Activated CD4-positive, alpha-beta T cell treated with anti-CD3 and anti-CD28 coated beads, Interleukin-2, Interleukin-6, amounts not matched to agents 100 ng/mL and 50 ng/mL, durations not matched to agents 16 hours and 8 hours (primary cell): ENCODE measurements at places on chromosomes 7 and 10.

DNA sequence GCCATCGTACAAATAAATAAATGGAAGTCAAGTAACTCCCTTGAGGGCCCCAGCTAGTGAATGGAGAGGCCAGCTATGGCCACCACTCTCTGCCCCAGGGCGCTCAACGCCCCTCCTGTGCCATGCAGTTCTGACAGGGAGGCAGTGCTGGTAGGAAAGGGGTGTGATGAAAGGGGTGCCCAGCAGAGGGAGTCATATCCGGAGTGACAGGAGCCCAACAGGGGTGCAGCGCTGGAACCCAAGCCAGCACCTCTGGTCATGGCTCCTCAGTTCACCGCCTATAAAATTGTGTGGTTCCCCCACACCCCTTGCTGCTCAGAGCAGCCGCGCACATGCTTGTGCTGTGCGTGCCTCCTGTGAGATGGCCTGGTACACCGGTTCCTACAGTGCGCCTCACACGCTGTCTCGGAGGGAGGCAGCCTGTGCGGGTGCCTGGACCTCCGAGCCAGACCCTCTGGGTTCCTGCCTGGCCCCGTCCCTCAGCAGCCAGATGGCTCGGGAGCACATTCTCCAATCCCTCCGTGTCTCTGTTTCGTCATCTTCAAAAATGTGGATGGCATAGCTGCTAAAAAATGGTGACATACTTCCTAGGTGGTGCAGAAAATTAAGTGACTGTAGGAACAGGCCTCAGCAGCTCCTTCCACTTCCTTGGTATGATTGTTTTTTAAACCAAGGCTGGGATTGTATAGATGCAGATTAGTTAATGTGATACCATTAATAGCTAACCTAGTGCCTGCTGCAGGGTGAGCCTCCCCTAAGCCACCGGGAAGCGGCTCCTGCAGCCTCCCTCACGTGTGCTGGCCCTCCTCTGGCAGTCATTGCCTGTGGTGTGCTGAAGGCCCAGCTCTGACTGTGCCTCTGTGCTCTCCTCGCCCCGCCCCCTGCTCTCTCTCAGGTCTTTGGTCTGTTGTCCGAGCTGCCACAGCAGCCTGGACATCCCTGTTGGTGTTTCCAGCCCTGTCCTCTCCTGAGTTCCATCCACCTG is 125.8 kb downstream of the EGFR start:
- DNase-seq, result peak; percentile 32

DNA sequence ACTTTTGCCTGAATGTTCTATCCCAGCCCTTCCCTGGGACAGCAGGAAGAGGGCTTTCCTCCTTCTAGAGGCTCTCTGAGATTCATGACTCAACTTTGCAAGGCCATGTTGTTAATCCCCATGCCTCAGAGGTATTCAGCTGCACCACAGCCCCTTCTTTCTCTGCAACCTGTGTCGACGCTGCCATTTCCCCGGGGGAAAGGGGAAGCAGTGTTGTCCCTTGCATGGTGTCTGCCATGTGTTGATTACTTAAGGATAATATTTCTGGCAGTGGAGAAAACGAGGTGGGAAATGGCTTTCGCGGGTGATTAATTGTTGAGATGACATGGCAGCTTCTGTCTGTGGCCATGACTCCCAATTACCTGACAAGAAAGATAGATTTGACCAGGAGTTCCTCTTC is 133.1 kb downstream of the SORCS3 start:
- no peak for DNase-seq

DNA sequence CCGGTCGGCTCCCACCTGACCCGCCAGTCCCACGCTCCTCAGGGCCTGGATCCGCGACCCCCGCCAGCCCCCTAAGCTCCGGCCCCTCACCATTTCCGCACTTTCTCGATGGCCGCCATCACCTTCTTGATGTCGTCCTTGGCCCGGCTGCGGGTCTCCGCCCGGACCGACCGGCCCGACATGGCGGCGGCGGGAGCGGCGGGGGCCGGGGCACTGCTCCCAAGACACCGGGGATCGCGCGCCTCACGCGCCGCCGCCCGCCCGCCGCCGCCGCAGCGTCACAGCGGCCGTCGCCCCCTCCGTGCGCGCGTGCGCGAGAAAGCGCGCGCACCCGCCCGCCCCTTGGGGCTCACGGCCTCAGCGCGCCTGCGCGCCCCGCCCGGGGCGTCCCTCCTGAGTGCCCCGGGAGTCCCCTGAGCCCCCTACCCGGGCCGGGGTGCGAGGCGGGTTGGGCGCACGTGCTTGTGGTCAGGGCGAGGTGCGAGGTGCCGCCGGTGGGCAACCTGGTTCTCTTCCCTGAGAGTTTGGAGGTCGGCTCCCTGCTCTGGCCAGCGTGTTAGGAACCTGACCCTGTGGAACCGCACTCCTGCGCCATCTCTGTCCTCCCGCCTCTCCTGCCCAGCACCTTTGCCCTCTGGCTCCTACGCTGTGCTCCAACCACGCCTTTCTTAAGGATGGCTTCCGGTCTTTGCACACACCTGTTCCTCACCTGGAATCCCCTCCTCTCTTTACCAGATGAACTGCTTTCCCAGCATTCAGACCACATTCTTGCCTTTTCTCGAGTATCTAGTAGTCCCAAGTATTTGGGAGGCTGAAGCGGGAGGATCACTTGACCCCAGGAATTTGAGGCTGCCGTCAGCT is at the start of gene BCL7B:
Gene BCL7B (minus strand): TSS at position 294 of the 861 bp plus-strand sequence. CDS start 112 bp downstream, at position 182.
- peak; percentile 82 for DNase-seq

GRCh38 chr10:102644066-102644645 is at the start of gene TRIM8:
TRIM8 (plus strand) TSS chr10:102644479; CDS start chr10:102644618, 139 bp downstream.
- DNase-seq, result peak; percentile 70

- no peak for DNase-seq
These were observed 61.4 kb downstream of the AASS start for GRCh38 chr7:122082670-122083069.

- no peak for DNase-seq
These were observed 10.7 kb upstream of the KPNA7 start for GRCh38 chr7:99218406-99219184.

DNA sequence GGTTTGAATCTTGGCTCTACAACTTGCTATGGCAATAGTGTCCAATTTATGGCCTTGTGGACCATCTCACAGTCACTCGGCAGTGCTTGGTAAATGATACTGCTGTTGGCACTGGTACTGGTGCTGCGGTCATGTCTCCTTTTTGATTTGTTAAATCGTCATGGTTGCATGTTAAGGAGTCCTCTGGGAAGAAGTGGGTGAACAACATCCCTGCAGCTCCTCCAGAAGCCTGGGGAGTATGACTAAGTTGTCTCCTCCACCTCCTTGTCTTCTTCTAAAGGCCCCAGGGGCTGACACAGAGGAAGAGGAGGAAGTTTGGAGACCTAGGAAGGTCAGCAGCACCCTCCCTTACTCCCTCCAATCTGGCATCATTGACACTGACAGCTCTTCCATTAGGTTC is 8.5 kb downstream of the ITPRIP start:
- DNase-seq, result no peak

- no peak for DNase-seq
These were observed 113.8 kb upstream of the ITGB1 start for GRCh38 chr10:33071857-33072256.

DNA sequence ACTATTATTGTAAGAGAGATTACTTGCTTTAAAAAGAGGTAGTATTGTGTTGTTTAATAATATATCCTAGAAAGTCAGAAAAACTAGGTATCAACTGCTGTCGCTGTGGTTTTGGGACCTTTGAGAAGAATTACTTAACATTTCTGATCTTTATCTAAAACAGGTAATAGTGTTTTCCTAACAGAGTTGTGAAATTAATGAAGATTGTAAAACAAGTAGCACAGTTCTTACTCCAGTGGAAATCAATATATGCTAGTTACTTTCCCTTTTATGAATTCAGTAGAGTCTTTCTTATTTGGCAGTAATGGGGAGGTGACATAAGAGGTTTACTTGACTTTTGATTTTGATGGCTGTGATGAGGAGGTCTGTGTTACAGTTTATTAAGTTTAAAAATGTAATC is 58.1 kb downstream of the KIF20B start:
- no peak for DNase-seq

- DNase-seq, result no peak
These were observed 22.1 kb upstream of the C10orf105 start for GRCh38 chr10:71741671-71742070.

DNA sequence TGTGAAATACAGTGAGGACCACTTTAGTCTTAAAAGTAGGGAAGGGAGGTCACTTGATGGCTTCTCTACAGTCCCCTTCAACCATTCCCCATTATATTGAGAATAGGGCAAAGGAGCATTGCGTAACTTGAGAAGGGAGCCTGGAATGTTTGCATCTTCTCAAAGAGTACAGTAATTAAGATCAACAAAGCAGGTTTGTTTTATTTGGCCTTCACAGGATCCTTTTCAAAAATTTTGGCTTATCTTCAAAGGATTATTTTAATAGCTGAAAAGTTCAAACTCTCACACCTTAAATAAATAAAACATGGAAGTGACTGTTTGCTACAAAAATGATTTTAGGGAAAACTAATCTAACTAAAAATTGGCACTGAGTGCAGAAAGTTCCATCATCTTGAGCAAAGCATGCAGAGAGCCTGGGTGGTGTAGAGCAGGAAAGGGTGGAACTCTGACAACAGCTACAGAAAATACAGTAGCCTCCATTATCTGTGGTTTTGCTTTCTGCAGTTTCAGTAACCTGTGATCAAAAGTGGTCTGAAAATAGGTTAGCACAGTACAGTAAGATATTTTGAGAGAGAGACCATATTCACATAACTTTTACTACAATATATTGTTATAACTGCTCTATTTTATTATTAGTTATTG is 214.0 kb downstream of the MDFIC start:
- no peak for DNase-seq

- DNase-seq, result no peak
These were observed 35.5 kb upstream of the CABCOCO1 start for GRCh38 chr10:61627266-61627665.
